ENCODE measurements at places on chromosomes 4 and X. TPM values are rescaled to one million over a fixed set of nuclear protein-coding genes. Genes with fewer than 3 reads are reported as not detected.

The SSX4 gene
- total RNA-seq: not detected

The PRSS12 gene
- total RNA-seq: 8.9 TPM

The ABLIM2 gene
- not detected for total RNA-seq

The ZNF718 gene
- total RNA-seq: 5.9 TPM

The MAB21L2 gene
- total RNA-seq: not detected
